ENCODE measurements at places on chromosomes 5 and 9.

- DNase-seq: no peak
Observed at GRCh38 chr5:109859537-109859936, 169.8 kb downstream of the MAN2A1 start.

- DNase-seq: no peak
Observed at GRCh38 chr5:124858612-124859011, 112.2 kb upstream of the ZNF608 start.

DNA sequence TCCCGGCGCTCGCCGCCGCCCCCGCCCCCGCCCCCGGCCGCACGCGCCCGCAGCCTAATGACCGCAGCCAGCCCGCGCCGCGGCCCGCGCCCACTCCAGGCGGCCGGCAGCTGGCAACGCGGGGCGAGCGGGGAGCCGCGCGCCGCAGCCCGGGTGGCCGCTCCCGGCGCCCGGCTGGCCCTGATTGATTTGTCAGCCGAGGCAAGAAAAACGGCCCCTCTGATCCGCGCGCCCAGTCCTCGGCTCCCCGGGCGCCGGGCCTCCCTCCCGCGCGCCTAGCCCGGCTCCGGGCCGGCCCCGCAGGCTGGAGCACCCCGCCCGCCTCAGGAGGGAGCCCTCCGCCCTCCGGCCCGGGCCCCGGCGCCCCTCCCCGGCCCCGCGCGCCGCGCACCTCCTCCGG is 11.9 kb upstream of the LHX2 start:
- no peak for DNase-seq

DNA sequence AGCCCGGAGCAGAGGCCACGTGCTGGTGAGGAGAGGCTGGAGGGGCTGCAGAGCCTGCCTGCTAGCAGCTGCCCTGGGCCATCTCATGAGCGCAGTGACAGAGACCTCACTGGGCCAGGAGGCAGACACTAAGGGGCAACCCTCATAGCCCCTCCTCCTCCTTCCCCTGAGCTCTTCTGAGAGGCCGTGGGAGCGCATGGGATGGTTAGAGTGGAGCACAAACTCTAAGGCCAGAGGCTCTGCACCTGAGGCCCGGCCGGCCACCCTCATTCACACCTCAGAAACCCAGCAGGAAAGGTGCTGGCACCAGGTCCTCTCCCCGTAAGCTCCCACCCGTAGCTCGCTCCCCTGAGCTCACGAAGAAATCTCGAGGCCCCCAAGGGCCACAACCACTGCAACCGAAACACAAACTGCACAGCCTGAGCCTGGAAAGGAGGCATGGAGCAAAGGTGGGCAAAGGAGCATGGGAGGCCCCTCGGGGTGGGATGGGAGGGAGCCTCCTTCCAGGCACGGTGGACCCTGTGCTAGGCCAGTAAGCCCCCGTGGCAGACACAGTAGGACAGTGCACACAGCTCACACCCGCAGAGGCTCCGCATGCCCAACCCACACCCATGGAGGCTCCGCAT is 17.7 kb downstream of the CAMSAP1 start:
- no peak for DNase-seq

GRCh38 chr5:4833104-4833738 is 306.9 kb upstream of the ADAMTS16 start:
- no peak for DNase-seq

DNA sequence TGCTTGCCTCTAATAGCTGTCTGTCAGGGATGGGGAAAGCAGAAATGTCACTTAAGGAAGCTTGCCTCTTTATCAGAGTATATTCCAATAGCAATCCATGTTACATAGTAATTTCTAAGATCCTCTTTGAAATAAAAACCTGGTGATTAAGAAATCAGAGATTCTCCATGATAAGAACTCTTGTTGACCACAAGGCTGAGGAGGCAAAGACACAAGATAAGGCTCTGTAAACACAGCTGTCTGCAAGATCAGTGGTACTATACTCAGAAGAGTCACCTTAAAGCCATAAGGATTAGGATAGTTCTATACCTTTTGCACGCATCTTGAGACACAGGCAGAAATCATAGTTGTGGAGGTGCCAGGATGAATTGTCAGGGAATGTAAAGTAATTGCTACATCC is 40.3 kb downstream of the HEXB start:
- DNase-seq: no peak

GRCh38 chr9:71924576-71924975 is 13.1 kb downstream of the C9orf85 start:
- no peak for DNase-seq

DNA sequence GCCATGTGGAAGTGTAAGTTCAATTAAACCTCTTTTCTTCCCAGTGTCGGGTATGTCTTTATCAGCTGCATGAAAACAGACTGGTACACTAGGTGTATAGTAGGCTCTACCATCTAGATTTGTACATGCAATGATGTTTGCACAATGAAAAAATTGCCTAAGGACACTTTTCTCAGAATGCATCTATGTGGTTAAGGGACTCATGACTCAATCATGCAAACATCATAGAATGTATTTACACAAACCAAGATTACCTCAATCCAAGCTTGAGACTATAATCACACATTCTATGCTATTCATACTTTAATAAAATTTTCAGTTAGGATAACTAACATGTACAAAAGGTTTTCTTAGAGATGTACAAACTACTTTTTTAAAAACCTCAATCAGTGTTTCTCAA is 1164.5 kb downstream of the CDH12 start:
- DNase-seq: no peak

DNA sequence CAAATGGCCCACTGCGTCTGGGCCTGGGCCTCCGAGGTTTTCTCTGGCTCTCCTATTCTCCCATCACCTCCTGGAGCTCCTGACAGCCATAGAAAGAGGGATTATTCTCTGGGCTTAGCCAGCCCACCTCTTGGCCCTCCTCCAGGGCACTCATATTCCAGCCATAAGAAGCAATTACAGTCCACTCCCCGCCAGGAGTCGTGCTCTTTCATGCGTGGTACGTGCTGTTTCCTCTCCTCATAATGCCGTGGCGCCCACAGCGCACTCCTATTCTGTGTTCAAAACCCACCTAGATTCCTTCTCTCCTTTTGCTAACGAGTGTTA is 240.8 kb upstream of the ZNF462 start:
- DNase-seq: no peak
